ENCODE measurements at places on chromosomes 13 and 19.

GRCh38 chr13:39129213-39129612 is 91.0 kb downstream of the NHLRC3 start:
- DNase-seq = no peak

DNA sequence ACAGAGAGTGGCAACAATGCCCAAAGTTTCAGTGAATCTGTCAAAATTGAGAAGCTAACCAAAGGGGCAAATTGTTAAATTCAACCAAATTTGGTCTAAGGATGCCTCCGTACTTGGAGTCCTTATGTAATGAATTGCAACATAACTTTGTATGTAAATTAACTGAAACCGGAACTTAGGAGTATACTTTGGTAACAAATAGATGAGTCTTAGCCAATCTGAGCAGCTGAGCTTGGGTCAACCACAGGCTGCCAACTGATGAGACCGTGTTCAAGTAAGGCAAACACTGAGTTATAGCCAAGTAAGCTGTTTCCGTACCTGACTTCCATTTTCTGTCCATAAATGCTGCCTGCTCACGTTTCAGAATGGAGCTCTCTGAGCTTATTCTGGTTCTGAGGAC is 5.3 kb downstream of the VWA8 start:
- DNase-seq = no peak

DNA sequence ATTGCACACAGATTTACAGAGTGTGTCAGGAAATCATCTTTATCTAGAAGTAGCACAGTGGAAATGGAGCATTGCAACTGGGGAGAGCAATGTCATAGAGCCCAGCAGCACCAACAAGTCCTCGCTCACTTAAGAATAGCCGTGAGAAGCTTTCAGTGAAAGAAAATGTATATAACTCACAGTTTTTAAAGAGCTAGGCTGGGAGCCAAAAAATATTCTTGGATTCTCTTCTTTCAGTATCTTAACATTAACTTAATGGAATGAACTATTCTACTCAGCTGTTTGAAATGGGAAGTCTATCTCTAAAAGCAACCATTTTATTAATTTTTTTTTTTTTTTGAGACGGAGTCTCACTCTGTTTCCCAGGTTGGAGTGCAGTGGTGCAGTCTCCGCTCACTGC is 329.6 kb downstream of the COG6 start:
- DNase-seq = no peak

- DNase-seq = no peak
Measured at GRCh38 chr13:99414048-99414995, 87.0 kb upstream of the TM9SF2 start.

DNA sequence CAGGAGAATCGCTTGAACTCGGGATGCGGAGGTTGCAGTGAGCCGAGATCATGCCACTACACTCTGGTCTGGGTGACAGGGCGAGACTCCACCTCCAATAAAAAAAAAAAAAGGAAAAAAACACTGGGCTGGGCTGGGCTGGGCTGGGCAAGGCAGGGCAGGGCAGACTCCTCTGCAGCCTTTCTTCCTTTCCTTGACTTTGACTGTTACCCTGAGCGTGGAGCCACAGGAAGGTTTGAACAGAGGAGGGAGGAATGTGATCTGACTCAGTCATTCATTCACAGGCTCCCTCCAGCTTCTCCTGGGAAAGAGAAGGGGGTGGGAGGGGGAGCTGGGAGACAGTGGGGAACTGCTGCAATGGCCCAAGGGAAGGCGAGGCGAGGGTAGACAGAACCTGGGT is 2.7 kb upstream of the ACTN4 start:
- no peak for DNase-seq

DNA sequence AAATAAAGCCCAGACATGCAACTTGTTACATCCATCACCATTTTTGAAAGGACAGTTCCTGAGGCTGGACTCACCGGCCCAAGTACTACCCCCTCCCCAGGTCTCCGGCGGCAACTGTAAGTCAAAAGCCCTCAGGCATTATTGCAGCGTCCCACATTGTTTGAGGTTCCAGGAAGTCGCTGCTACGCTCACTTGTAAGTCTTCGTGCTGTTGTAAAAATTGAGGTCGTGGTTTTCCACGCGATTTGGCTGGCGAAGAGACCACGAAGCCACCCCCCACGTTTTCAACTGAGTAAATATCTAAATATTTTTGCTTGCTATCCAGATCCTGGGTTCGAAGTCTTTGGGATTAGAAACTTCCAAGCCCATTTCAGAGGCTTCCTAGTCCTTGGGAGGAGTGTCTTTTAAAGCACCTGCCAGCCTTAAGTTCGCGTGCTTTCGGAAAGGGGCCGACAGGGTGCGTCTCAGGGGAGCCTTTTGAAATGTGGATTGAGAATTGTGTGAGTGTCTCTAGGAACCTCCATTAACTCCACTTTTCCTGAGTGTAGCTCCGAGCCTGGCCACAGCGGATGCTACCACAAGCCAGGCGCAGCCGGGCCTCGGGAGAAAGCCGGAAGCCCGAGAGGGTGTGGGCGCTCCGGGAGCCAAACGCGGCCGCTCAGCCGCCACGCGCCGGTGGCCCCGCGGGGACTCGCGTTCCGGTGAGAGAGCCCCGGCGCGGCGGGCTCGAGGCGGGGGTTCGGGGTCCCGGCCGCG is 434 bp upstream of the FNDC3A start:
- peak; percentile 33 for DNase-seq

DNA sequence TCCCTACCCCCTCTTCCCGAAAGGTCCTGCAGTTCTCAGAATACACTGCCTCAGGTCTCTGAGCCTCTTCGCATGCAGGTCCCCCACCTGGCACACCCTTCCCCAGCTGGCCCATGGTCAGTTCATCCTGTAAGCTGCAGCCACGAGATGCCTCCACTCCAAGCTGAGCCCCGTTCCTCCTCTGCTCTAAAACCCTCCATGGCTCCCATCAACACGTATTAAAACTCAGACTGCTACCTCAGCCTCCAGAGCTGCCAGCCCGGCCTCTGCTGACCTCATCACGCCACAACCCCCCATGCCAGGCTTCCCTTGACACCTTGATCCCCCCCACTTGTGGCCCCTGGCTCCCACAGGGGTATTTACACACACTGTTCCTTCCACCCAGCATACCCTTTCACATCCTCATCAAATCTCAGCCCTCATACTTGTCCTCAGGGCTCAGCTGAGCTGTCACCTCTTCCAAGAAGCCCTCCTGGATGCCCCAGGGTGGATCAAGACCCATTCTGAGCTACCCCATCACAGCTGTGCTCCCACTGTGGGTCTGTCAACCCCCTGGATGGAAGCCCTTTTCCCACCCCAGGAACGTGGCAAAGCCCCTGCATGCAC is 48.9 kb downstream of the PTPRS start:
- DNase-seq = no peak

GRCh38 chr19:29372921-29373797 is 152.6 kb upstream of the VSTM2B start:
- DNase-seq = peak; percentile 12

DNA sequence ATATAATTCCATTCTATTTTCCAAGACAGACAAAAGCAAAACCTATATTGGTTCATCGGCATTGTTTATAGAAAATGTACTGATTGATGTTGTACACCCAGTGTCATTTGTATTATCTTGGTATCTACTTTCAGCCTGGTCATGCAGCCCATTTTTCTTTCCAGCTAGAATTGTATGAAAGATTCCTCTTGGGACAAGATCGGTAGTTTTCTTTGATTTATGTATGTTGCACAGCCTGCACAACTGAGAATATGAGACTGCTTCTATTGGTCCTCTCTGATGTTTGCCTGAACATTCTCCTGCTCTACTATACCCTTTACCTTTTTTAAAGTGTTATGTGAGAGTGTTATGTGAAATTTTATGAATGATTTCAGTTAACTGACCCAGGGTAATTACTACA is 487.7 kb upstream of the PRR20A start:
- no peak for DNase-seq

- DNase-seq = no peak
Measured at GRCh38 chr13:25147638-25148401, 24.3 kb downstream of the AMER2 start.

DNA sequence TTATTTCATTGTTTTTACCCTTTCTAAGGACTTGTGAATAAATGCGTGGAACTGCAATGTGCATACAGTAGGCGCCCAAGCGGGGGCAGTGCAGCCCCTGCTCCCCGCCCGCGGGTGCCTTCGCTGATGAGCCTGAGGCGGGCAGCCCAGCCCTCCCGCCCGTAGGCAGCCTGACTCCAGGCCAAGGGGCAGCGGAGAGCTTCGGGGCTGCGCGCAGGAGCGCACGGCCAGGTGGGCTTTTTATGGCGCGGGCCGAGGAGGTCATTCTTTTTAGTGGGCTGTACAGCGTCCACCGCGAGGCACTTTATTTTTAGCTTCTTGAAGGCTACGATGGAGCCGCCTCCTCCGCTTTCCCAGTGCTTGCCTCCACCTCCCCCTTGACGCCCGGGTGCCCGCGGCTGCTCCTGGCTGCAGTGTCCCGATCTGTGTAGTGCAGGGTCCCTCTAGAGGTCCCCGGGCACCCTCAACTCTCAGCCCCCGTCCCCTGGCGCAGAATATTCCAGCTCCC is 60.5 kb downstream of the CCNE1 start:
- DNase-seq = no peak

DNA sequence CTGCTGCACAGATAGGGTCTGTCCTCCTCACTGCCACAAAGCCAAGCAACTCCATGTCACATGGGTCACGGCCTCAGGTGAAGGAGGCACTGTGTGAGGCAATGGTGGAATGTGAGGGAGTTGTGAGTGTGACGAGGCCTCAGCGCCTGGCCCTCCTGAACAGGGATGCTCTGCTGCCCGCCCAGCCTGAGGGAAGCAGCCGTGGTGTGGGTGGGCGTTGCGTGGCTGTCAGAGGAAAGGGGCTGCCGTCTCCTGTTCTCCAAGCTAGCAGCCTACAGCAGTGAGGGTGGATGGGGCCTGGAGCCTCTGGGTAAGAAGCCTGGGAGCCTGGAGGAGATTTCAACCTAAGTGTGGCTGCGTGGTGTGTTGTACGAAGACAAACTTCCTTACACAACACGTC is 125.0 kb downstream of the COL4A1 start:
- DNase-seq = no peak

DNA sequence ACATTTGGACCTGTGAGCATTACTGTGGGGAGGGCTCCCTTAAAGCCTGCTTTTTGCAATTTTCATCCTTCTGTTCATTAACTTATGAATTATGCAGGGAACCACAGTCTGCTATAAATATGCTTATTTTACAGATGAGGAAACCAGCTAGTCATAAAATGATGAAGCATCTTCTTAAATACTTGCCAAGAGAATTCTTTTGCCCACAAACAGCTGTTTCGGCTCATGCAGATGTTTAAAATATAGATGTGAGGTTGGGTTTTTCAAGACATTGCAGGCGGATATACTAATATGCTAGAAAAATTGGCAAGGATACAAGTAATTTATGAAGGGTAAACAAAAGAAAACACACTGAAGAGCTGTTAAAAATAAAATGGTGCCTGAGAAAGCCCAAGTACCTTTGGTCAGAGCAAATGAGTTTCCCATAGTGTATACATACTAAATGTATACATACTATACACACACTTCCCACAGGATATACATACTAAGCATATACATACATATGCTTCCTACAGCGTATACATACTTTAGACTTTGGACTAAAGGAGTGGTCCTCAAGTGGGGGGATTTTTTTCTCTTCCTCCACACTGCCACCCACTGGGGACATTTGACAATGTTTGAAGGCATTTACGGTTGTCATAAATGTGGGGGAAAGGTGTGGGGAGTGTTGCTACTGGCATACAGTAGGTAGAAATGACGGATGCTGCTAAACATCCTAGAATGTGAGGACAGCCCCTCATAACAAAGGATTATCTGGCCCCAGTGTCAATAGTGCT is 164.9 kb upstream of the CSNK1A1L start:
- DNase-seq = no peak

GRCh38 chr13:34322014-34322742 is 504.2 kb downstream of the RFC3 start:
- no peak for DNase-seq

GRCh38 chr13:20903164-20903475 is 574 bp upstream of the XPO4 start:
- no peak for DNase-seq

DNA sequence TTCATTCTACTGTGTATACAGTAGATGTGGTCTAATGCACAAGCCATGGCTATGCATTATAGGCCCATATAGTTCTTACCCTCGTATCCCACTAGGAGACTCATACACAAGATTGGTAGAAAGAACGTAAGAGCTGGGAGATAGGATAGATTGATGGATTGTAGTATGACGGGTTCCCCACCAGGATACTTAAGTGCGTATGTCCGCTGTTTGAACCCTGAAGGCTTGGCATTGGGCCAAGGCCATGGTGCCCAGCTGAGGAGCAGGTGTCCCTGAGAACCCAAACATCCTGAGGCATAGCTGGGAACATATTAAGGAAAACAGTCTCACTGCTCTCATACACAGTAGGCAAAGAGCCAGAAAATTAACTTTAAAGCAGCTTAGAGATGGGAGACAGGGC is 617.5 kb upstream of the KLF12 start:
- no peak for DNase-seq

- DNase-seq = no peak
Measured at GRCh38 chr13:39512687-39513086, 90.3 kb downstream of the LHFPL6 start.

DNA sequence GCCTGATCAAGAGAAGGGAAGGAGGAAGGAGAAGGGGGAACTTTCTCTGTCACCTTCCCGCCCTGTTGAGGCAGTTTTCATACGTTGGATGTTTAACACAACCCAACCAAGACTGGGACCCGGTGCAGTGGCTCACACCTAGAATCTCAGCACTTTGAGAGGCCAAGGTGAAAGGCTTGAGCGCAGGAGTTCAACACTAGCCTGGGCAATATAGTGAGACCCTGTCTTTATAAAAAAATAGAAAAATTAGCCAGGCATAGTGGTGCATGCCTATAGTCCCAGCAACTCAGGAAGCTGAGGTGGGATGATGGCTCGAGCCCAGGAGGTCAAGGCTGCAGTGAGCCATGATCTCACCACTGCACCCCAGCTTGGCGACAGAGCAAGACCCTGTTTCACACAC is 59.4 kb upstream of the PEG3 start:
- DNase-seq = no peak

GRCh38 chr13:112928020-112928971 is 40.7 kb upstream of the MCF2L start:
- DNase-seq = no peak

GRCh38 chr19:7007859-7008258 is 13.4 kb downstream of the MBD3L2B start:
- DNase-seq = no peak

- no peak for DNase-seq
Measured at GRCh38 chr13:106513025-106513983, 22.2 kb downstream of the EFNB2 start.

- DNase-seq = no peak
Measured at GRCh38 chr19:36573895-36574720, 1.0 kb upstream of the ZNF529 start.

- no peak for DNase-seq
Measured at GRCh38 chr19:31254180-31254551, 95.1 kb downstream of the TSHZ3 start.

- DNase-seq = no peak
Measured at GRCh38 chr13:49933511-49933910, 2.6 kb downstream of the SPRYD7 start.
